Activated naive CD4-positive, alpha-beta T cell (primary cell): ENCODE measurements at places on chromosomes 16 and 17.

DNA sequence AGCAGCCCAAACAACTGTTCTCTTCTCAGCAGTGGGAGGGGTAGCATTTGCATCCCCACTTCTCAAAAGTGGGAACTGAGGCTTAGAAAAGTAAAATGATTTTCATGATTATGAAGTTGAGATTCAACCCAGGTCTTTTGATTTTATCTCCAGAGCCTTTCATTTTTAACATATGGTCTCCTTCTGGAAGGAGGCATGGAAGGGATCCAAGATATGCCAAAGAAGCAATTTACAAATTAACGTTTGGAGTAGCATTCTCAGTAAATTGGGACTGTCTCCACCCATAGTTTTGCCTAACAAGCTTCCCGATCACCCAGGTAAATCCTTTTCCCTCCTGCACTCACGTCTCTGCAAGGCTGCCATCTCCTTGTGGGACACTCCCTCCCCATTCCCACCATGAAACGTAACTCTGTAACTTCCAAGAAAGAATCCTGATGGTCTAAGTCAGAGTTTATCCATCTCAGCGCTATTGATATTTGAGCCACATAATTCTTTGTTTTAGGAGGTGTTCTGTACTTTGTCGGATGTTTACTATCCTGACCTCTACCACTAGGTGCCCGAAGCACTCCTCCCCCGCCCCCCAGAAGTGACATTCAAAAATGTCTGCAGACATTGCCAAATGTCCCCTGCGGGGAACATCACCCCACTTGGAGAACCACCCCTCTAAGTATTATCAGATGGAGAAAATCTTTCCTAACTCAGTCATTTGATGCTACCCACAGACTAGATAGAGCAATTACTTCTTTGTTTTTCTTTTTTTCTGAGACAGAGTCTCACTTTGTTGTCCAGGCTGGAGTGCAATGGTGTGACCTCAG is 32.9 kb upstream of the NFAT5 start:
- no peak for DNase-seq

GRCh38 chr17:74011966-74012365 is 191.5 kb upstream of the RPL38 start:
- no peak for DNase-seq

- no peak for DNase-seq
These were observed 28.0 kb upstream of the MAF start for GRCh38 chr16:79628501-79628975.

DNA sequence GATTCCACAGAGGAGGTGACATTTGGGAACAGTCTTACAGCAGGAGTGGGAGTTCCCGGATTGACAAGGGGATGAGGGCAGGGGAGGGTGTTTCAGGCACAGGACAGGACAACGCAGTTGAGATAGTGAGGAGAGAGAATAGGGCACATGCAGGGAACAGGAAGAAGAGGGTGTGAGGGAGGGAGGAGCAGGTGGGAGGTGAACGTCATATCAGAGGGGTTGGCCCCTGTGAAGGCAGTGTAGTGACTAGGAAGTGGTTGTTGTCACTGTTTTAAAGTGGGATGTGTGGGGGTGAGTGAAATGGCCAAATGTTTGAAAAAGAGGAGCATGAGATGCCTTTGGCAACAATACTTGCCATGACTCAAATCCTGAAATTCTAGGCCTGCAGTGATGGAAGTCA is 12.2 kb downstream of the PRKCB start:
- no peak for DNase-seq

GRCh38 chr16:24667244-24667764 is 62.1 kb upstream of the TNRC6A start:
- DNase-seq: no peak

- no peak for DNase-seq
These were observed at the start of gene CETP for GRCh38 chr16:56961851-56962281. TSS of gene CETP (plus strand) at chr16:56961950. CDS start at chr16:56961980, 30 bp downstream.

GRCh38 chr17:58516644-58517377 is 2.4 kb upstream of the MTMR4 start:
- DNase-seq: no peak

GRCh38 chr17:59828478-59828760 is 64.3 kb downstream of the TUBD1 start:
- DNase-seq: no peak

- DNase-seq: no peak
These were observed 10.0 kb upstream of the PECAM1 start for GRCh38 chr17:64400642-64401041.

GRCh38 chr17:80859002-80859941 is 132.4 kb upstream of the CHMP6 start:
- no peak for DNase-seq

DNA sequence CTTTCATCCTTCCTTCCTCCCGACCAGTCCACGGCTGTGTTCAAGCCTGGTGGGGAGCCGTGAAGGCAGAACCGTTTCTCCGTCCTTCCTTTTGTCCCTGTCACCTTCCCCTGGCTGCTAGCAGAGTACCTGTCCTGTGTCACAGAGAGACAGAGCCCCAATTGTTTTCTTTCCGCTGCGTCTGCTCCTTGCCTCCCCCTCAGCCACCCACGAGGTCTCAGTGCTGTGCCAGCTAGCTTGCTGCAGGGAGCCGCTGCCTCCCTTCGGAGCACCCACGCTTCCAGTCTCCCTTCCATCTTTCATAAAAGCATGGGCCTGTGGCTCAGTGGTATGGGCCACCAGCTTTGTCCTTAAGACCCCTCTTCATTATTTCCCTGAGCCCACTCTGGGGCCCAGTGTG is 62.2 kb downstream of the MPRIP start:
- DNase-seq: no peak

DNA sequence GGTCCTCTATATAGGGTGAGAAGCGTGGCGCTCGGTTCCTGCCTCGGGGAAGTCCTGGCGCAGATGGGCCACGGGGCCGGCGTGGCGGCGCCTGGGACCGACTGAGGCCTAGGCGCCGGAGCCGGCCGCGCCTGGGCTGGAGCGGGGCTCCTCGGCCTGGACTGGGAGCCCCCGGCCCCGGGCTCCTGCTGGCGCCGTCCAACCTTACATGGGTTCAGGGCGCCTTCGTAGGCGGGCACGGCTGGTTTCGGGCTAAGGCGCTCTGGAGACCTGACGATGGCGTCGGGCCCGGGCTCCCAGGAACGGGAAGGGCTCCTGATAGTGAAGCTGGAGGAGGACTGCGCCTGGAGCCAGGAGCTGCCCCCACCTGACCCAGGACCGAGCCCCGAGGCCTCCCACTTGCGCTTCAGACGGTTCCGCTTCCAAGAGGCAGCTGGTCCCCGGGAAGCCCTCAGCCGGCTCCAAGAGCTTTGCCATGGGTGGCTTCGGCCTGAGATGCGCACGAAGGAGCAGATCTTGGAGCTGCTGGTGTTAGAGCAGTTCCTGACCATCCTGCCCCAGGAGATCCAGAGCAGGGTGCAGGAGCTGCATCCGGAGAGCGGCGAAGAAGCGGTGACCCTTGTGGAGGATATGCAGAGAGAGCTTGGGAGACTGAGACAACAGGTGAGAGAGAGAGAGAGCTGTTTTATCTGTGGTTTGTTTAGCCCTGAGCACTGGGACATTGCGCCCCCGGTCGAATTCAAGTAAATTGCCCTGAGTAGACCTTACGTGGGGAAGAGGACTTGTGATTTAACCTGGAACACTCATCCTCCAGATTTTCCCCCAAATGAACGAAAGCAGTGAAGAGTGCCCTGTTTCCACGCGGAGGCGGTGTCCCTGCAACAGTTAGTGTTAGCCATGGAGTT is 504 bp downstream of the ZNF263 start:
- DNase-seq: no peak

- no peak for DNase-seq
These were observed 652.5 kb downstream of the CDH11 start for GRCh38 chr16:64469351-64469750.
